G401 (cell line): ENCODE measurements at places on chromosomes 6 and 20. TPM values are rescaled to one million over a fixed set of nuclear protein-coding genes. Genes with fewer than 3 reads are reported as not detected.

Gene C2
- total RNA-seq: 0.98 and 3.7 TPM in 2 replicates

Gene OXT
- not detected in 2 replicates for total RNA-seq

Gene TBX18
- total RNA-seq: not detected in 2 replicates

Gene FKBP1C
- 1.4 and 1.7 TPM in 2 replicates for total RNA-seq

Gene FRS3
- 1.7 and 3.3 TPM in 2 replicates for total RNA-seq

Gene ARHGAP40
- not detected in 2 replicates for total RNA-seq

Gene ERVFRD-1
- 0.17 TPM in 1 of 2 replicates, not detected in the other for total RNA-seq

Gene KHDC1L
- total RNA-seq: 4.2 TPM in 1 of 2 replicates, not detected in the other

Gene GABBR1
- total RNA-seq: 2.2 and 3.6 TPM in 2 replicates

Gene FUT9
- 0.06 TPM in 1 of 2 replicates, not detected in the other for total RNA-seq

Gene LGSN
- not detected in 2 replicates for total RNA-seq

Gene ELOVL4
- total RNA-seq: 27.6 and 34.2 TPM in 2 replicates

Gene HCK
- total RNA-seq: 0.12 and 0.41 TPM in 2 replicates

Gene WFDC10B
- total RNA-seq: not detected in 2 replicates

Gene RIPPLY2
- total RNA-seq: not detected in 2 replicates

Gene CLVS2
- total RNA-seq: not detected in 2 replicates

Gene BMP7
- total RNA-seq: 81.3 and 122 TPM in 2 replicates

Gene APOM
- 2.3 and 3.6 TPM in 2 replicates for total RNA-seq

Gene C20orf141
- not detected in 2 replicates for total RNA-seq

Gene ENPP4
- not detected in 2 replicates for total RNA-seq

Gene IL17F
- not detected in 2 replicates for total RNA-seq

Gene PNPLA1
- total RNA-seq: not detected in 2 replicates

Gene EYA2
- not detected in 2 replicates for total RNA-seq

Gene DEFB129
- not detected in 2 replicates for total RNA-seq

Gene EDN3
- total RNA-seq: not detected in 2 replicates

Gene CCR6
- total RNA-seq: not detected in 2 replicates

Gene THBS2
- 0.14 and 0.18 TPM in 2 replicates for total RNA-seq

Gene TPBG
- 4.6 and 6.7 TPM in 2 replicates for total RNA-seq

Gene KCNK15
- total RNA-seq: 17.9 TPM in 2 replicates

Gene MCCD1
- total RNA-seq: 2.1 TPM in 1 of 2 replicates, not detected in the other

Gene HUS1B
- not detected in 2 replicates for total RNA-seq

Gene NRSN1
- total RNA-seq: not detected in 2 replicates

Gene SRSF3
- 342 and 464 TPM in 2 replicates for total RNA-seq

Gene STMND1
- total RNA-seq: not detected in 2 replicates

Gene FILIP1
- not detected in 2 replicates for total RNA-seq

Gene VIP
- total RNA-seq: not detected in 2 replicates

Gene WFDC5
- total RNA-seq: not detected in 2 replicates

Gene SNRPB
- total RNA-seq: 1,009 and 1,118 TPM in 2 replicates

Gene SLC22A23
- total RNA-seq: 0.12 and 0.20 TPM in 2 replicates

Gene ADGRF5
- not detected in 2 replicates for total RNA-seq

Gene EPHA7
- 0.98 and 1.5 TPM in 2 replicates for total RNA-seq
